Endothelial cell of umbilical vein (primary cell): ENCODE measurements at places on chromosomes 7 and 10. TPM values are rescaled to one million over a fixed set of nuclear protein-coding genes. Genes with fewer than 3 reads are reported as not detected.

DNA sequence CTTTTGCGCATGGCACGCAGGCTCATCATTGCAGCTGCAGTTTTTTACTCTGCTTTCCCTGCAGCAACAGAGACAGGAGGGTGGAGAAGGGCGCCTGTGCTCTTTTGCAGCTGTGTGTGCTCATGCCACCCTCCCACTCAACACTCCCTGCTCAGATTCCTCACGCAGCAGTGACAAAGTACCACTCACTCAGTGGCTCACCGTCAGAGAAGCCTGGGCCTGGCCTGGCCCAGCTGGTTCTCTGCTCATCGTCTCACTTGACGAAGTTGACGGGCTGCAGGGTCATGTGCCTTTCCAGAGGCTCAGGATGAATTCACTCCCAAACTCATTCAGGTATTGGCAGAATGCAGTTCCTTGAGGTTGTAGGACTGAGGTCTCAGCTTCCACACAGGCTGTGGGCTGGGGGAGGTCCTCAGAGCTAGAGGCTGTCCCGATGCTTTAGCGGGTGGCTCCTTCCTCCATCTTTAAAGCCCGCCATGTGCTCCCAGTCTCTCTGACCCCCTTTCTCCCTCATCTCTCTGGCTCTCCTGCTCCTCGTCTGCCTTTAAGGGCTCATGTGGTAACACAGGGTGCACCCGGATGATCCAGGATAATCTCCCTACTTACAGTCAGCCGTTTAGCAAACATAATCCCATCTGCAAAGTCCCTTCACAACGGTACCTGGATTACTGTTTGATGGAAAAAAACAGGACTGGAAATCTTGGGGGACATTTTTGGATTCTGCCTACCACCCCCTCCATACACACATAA is 25.8 kb downstream of the PTPRE start:
- no peak for DNase-seq

DNA sequence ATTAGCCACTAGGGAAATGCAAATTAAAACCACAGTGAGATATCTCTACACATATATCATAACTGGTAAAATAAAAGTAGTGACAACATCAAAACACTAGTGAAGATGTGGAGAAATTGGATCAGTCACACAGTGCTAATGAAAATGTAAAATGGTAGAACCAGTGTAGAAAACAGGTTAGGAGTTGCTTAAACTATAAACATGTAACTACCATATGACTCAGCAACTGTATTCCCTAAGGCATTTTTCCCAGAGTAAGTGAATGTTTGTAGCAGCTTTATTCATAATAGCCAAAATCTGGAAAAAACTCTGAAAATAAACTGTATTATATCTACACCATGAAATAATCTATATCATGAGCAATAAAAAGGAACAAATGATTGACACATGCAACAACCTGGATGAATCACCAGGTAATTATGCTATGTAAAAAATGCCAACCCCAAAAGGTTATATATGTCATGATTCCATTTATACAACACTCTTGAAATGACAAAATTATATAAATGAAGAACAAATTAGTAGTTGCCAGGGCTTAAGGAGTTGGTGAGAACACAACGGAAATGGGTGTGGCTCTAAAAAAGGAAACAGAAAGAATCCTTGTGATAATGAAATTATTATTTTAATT is 22.8 kb downstream of the SLC25A40 start:
- no peak for DNase-seq

DNA sequence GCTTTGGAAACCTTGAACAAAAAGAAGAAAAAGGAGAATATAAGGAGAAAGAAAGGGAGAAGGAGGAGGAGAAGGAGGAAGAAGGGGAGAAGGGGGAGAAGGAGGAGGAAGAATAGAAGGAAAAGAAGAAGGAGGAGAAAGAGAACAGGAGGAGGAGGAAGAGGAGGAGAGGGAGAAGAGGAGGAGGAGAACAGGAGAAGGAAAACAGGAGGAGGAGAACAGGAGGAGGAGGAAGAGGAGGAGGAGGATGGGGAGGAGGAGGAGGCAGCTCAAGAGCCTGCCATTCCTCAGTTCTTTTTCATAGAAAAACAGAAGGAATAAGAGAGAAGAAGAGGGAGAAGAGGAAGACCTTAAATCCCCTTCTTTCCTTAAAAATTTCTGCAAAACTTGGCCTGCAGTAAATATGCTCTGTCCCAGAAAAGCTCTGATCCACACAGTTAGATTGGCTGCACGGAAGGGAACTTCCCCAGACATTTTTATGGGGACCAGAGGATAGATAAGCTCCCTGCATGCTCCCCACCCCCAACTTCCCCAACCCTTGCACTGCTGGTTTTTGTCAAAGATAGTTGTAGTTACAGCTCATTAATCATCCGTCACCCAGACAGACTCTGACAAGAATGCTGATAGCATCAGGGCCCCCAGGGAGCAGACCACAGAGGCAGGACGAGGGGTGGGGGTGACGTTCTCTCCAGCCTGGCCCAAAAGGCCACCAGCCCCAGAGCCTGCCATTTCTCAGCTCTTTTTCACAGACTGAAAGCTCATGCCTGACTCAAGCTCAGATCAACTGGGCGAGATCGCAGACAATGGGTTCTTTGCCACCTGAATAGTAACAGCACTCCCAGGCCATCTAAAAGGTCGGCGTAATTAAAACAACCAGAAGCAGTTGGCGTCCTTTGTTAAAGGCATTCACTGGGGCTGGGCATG is 34.5 kb upstream of the LYZL1 start:
- no peak for DNase-seq

- no peak for DNase-seq
These were observed 329.4 kb downstream of the KCNMA1 start for GRCh38 chr10:77308084-77308732.

DNAJB12 gene
- 44.2 and 45.2 TPM in 2 replicates for total RNA-seq

HOXA9 gene
- total RNA-seq, result 61.6 and 62.9 TPM in 2 replicates
